Stimulated activated CD8-positive, alpha-beta memory T cell treated with anti-CD3 and anti-CD28 coated beads, Interleukin-15, amount 100 ng/mL, for 1 hour (primary cell): ENCODE measurements at places on chromosomes 16 and 17.

GRCh38 chr16:17358846-17359245 lies 111.9 kb downstream of the XYLT1 start:
- no peak for DNase-seq

GRCh38 chr16:4264546-4264945 lies 8.3 kb downstream of the TFAP4 start:
- DNase-seq = no peak

DNA sequence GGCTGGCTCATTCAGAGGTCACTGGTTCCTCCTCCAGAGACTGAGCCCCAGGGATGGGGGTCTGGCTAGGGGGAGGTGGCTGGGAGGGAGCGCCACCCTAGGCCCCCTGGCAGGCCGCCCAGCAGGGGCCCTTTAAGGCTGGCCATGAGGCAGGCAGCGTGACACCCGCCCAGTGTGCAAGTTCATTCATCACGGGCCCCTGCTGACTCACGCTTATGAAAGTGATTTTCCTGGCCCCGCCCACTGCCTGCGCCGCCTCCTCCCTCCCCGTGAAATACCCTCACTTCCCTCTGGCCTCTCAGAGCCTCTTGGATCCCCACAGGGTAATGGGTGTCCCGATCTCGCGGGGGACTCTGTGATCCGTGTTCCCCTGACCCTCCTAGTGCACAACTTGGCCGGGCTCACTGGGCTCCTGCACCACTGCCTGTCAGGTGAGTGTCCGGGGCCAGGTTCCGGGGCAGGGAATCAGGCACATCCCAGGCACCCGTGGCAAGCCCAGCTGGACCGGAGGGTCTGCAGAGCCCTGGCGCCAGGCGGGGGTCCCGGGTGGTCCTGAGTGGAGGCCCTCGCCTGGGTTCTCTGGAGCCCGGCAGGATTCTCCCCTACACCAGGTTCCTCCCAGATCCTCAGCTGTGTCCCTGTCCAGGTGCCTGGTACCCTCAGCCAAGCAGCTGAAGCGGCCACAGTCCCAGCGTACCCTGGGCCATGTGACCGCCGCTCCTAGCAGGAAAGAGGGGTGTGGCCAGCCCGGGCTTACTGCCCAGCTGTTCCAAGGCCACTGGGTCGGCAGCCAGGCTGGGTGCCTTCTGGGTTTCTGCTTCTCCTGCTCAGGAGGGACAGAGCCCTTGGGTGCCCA lies at the start of gene OSGIN1:
TSS of gene OSGIN1 (plus strand) at position 301 of the 856 bp plus-strand sequence. CDS start 4,432 bp downstream, outside the sequence.
- peak; percentile 32 for DNase-seq

GRCh38 chr16:80735846-80736245 lies 68.6 kb downstream of the CDYL2 start:
- DNase-seq = no peak

- DNase-seq = peak; percentile 86
Measured at GRCh38 chr17:27892866-27893769, at the start of gene LYRM9. Gene LYRM9 (minus strand): TSS chr17:27893365. CDS start chr17:27882694, 10,671 bp downstream.

GRCh38 chr17:80248894-80249710 lies 11.6 kb upstream of the RNF213 start:
- no peak for DNase-seq

DNA sequence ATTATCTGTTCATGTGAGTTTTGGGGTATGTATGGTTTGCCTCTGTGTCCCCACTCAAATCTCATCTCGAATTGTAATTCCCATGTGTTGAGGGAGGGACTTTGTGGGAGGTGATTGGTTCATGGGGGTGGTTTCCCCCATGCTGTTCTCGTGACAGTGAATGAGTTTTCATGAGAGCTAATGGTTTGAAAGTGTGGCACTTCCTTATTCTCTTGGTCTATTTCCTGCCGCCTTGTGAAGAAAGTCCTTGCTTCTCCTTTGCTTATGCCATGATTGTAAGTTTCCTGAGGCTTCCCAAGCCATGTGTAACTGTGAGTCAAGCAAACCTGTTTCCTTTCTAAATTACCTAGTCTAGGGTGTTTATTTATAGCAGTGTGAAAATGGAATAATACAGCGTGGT lies 128.1 kb upstream of the HS3ST4 start:
- no peak for DNase-seq

DNA sequence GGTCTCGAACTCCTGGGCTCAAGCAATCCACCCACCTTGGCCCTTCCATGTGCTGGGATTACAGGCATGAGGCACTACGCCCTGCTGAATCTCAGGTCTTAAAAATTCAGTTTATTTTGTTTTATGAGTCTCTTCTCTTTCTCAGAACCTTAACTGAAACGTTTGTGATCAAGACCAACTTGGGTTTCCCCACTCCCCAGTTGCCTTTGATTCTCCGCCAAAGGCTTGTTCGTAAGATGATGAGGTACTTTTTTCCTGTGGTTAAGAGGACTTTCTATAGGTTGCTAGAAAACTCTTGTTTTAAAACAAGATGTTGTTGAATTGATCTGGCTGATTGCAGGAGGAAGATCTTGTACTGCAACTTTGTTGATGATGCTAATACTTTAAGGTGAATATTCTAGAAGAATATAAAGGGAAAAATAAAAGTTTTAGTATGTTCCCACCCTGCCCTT lies 11.7 kb downstream of the ABCC1 start:
- peak; percentile 32 for DNase-seq

DNA sequence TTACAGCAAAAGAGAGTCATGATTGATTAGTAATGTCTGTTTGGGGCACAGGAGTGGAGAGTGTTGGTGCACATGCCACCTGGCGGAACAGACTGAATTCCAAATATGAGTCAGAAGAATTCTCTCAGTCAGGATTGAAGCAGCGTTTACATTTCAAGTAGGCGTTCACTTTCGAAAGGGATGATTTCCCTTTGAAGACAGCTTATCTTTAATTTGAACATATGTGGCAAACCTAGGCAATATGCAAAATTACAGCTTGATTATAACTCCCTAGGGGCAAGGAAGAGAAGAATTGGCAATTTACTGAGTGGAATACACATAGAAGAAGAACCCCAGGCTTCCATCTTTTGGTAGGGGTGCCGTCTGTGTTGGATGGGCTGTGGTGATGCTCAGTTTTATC lies 235.8 kb downstream of the HAPSTR1 start:
- no peak for DNase-seq

GRCh38 chr16:74080311-74080710 lies 216.3 kb upstream of the PSMD7 start:
- DNase-seq = no peak

- DNase-seq = no peak
Measured at GRCh38 chr17:48062273-48062672, 14.1 kb downstream of the NFE2L1 start.

DNA sequence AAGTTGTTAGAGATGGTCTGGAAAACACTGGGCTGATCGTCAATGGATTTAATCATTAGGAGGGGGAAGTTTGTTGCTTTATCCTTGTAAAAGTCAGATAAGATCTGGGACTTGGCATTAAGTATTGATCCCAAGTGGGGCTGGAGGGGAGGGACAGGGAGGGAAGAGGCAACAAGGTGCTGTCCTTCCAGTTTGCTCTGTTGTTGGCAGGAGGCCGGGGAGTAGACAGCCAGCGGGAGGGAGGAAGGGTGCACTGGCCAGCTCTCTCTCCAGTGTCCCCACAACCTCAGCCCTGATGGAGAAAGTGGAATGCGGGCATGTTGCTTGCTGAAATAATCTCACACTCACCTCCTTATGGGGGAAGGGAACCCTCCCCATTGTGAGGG lies 210.2 kb downstream of the CCDC182 start:
- no peak for DNase-seq

DNA sequence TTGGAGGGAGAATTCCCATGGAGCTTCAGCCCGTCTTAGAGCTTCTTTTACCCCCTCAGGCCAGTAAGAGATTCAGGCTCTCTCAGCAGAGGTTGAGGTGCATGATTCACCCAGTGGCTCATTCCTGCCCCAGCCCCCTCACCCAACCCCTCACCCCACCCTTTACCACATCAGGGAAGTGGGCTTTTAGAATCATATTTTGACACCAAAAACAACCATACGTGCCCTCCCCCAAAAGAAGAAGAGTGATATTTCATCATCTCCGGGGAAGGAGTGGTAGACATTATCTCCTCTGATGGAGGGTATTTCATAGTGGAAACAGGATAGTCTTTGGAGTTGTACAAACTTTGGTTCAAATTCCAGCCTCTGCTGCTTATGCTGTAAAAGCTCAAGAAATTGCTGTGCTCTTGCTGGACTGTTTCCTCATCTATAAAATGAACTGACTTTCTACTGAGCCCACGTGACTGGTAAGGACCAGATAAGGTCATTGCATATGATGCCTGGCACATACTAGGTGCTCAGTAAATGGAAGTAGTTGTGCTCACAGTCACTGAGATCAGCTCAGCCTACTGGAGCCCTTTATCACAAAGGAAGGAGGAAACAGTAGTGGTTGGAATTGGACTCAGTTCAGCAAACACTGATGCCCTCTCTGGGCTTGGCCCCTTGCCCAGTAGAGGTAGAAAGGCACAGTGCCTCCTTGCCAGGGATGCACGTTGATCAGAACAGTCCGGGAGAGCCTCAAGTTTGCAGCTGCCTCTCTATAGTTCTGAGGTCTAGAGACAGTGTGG lies 18.3 kb upstream of the CCL5 start:
- DNase-seq = no peak

GRCh38 chr17:17818088-17818526 lies 18.7 kb downstream of the SREBF1 start:
- DNase-seq = no peak

GRCh38 chr17:17021194-17021863 lies 20.9 kb upstream of the MPRIP start:
- no peak for DNase-seq

DNA sequence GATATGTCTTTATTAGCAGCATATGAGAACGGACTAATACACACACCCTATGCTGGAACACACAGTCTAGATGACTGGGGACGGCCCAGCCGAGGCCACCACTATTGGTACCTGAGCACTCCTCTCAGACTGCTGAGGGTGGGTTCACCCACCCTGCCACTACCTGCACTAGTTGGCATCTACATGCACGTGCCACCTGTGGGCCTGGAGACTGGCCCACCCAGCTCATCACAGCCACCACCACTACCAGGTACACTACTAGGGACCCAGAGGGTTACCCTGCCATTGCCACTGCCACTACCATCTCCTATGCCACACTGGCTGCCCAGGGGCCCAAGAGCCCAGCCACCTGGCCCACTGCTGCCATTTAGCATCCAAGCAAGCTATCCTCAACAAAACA lies 32.5 kb downstream of the MEAK7 start:
- no peak for DNase-seq

DNA sequence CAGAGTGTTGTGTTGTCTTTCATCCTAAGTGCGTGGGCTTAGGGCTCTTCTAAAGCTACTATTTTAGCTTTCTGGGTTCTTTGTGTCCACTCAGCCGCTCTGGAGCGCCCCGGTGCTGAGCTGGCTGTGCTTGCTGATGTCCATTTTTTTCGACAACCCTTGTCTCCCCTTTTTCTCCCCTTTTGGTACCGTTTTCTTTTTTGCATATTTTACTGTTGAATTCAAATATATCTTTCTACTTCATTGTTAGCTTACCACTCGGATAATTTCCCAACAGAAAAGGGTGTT lies 1.2 kb downstream of the SRRM2 start:
- no peak for DNase-seq

DNA sequence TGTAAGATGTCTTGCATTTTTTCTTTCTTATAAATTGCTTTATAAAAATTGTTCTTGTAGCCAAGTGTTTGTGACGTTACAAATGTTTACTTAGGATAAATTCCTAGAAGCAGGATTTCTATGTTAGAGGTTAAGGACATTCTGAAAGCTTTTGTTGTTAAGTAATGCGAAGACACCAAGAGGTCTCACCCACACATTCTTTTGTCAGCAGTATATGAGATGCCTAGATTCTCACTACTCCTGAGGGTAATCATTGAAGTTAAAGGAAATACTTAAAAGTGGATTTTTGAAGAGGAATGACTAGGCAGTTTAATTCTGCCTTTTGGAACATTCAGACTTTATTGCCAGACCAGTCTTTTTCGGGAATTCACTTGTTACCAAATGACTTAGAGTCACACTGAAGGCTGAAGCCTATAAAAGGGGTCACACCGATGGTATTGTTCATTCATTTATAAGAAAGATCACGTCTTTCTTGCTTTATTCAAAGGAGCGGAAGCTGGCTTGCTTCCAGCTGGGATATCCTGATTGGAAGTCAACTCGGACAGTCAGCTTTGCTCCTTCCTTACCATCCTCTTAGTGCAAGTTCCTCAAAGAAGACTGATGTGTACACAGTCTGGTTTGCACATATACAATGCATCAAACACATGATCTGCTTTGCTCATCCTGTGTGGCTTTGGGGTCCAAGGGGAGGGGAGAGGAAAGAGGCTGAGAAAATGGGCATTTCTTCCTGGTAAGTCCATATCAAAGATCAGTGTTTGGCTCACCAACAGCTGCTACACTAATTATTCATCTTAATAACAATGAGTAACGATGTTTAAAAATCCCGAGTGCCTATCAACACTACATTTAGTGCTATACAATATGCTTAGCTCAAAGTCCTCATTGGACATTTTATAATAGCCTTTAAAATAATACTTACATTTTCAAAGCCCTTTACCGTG lies 160.0 kb downstream of the MAP2K6 start:
- DNase-seq = no peak

- DNase-seq = no peak
Measured at GRCh38 chr17:67573987-67574657, 143.6 kb upstream of the NOL11 start.

DNA sequence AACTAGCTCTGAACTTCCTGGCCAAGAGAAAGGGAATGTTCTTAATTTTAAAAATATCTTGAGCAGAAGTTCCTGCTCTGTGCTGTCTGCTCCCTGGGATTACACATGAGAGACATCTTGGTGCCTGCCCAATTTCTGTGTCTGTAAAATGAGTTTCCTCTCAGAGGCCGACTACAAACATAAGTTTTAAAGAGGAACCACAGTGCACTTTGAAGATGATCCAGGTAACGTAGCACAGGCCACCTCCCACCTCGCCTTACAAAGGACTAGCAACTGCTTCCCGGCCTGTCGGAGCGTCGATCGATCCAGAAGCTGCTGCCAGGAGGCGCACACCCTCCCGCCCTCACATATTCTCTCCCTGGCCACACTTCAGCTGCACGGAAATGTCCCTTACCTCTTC lies 55.0 kb upstream of the ATP2A3 start:
- no peak for DNase-seq
